Stimulated activated CD8-positive, alpha-beta memory T cell treated with anti-CD3 and anti-CD28 coated beads, Interleukin-7, amount 100 ng/mL, for 1 hour (primary cell): ENCODE measurements at places on chromosomes 5 and 9.

GRCh38 chr5:139904816-139905661 is 109.4 kb downstream of the PSD2 start:
- DNase-seq: no peak

- DNase-seq: no peak
These were observed 433.7 kb upstream of the ACO1 start for GRCh38 chr9:31950756-31951155.

- DNase-seq: no peak
These were observed 66.0 kb upstream of the ORM1 start for GRCh38 chr9:114256827-114257328.

GRCh38 chr5:31581498-31582099 is 49.5 kb downstream of the C5orf22 start:
- DNase-seq: no peak

DNA sequence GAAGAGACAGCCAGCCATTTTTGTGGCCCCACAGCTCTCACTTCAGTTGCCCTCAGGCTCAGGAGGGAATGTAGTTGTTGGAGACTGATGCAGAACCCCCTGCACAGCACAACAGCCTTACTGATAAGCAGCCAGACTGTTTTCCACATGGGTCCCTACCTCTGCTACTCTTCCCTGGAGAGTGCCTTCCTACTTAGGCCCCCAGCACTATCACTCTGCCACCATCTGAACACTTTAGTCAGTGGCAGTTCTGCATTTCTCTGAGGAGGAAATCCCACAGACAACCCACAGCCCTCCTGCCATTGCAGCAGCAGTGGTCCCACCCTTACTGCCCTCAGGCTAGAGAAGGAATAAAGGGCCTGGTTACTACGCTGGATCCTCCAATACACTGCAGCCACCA is 61.8 kb upstream of the PTPRD start:
- no peak for DNase-seq

GRCh38 chr5:91313757-91314673 is 69.1 kb downstream of the ARRDC3 start:
- peak; percentile 53 for DNase-seq

DNA sequence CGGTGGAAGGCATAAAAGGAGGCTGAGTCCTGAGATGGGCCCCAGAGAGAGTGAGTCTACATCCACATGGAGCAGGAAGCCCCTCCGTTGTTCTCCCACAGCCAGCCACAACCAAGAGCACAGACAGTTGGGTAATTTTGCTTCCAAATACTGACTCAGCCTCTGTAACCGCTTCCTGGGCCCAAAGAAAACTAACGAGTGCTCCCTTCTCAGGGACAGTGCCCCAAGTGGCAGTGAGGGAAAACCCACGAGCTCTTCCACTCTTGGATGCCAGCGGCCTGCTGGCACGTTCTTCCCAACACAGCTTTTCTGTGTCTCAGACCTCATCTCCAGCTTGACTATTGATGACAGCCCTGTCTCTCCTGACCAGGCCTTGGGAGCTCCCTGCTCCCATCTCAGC is 207.6 kb downstream of the FSTL4 start:
- DNase-seq: no peak

- DNase-seq: no peak
These were observed 293.6 kb downstream of the FER start for GRCh38 chr5:109041317-109041716.

GRCh38 chr5:132427281-132428146 is 58.0 kb downstream of the SLC22A5 start:
- no peak for DNase-seq

- DNase-seq: no peak
These were observed 35.3 kb upstream of the KCNV2 start for GRCh38 chr9:2681981-2682380.

DNA sequence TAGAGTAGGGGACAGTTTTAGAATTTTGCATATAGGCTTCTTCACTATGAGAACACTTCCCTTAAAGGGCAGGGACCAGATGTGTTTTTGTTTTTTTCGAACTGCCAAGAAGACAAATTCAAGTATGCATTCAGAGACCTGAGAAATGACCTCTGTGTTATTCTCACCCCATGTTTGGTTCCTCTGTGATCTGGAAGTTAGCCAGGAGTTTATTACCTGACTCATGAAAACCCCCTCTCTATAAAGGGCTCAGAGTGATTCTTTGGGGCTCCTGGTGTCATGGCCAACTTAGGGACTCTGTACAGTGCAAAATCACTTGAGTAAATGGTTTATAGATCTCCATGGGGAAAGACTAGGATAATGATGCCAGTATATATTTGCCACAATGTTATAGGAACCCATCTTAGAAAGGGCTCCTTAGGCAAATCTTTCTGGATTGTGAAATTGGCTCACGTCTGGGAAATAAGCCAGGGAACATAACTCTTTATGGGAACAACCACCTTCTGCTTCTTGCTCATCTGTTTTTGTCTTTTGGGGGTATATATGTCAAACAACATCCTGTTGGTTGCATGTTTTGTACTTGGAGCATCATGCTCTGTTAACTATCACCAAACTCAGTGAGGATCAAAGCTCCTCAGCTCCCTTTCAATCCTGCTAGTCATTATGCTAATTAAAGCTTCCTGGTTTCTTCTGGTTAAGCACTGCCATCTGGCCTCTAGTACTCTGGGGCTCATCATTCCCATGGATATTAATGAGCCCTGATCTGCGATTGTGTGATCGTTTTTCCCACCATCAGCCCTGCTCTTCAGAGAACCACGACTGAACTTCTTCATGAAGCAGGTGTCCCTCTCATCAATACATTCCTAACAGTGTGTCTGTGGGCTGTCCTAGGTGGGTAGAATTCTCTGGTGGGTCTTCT is 173.4 kb upstream of the CDH12 start:
- no peak for DNase-seq

- DNase-seq: no peak
These were observed 22.6 kb upstream of the BRINP1 start for GRCh38 chr9:119391878-119392277.

DNA sequence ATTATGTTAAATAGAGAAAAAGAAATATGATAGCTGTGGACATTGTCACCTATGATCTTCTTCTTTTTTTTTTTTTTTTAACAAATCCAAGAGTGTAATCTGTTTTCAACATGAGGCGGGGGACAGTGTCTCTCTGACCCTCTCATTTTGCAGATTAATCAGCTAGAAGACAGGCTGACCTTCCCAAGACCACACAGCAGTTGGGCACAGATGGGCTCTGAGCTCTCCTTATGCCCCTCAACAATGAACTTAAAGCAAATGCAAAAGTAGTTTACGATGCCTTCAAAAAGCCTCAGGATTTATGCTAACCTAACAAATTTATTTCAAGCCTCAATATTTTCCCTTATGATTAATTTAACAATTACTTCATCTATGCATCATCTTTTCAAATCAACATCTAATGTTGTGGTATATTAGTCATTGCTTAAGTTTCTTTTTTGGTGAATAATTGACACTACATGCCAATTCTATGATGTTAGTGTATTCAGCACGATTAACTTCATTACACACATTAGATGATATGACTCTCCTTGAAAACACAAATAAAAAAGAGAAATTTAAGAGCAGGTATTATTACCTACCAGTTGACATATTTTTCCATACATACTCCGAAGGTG is 7.4 kb downstream of the NFIL3 start:
- no peak for DNase-seq

- DNase-seq: no peak
These were observed 578.6 kb downstream of the ACTL7B start for GRCh38 chr9:108277216-108277615.

- no peak for DNase-seq
These were observed 751.7 kb downstream of the TLE1 start for GRCh38 chr9:80937645-80938044.

DNA sequence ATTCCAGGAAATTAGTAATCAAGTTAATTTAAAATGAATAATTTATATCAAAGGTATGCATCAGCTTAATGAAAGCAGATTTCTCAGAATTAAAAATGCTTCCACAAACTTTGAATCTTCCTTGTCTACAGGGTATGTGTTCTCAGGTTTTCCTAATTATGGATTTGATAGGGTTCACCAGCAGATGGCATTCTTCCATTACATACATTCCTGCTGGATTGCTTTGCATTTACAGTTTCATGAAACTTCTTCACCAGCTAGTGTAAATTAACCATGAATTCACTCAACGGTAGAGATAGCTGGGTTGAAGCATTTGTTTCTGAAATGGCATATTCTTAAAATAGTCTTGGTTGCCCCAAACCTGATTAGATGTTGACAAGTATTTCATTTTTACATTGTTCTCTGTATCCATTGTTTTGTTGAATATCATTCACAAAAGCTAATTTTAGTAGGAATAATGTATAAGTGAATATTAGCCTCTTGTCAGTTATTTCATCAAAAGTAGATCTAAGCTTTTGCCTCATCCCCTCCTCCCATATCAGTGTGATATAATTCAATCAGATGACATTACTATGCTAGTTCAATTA is 68.7 kb upstream of the WDR41 start:
- no peak for DNase-seq

- DNase-seq: no peak
These were observed 219.0 kb downstream of the AOPEP start for GRCh38 chr9:94945197-94946144.

DNA sequence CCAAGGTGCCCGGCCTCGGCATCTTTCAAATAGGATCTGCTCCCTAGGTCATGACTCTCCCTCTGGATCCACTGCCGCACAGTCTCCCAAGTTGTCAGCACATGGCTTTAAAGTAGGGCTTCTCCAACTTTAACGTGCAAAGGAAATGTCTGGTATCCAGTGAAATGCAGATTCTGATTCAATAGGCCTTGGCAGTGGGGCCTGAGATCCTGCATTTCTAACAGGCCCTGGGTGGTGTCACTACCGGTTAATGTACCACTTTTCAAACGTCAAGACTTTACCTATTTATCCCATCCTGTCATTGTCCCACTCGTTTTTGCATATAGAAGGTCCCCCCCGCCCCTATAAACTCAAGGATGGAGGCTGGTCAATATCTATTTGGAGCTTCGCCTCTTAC is 137.6 kb upstream of the ZNF618 start:
- DNase-seq: no peak

DNA sequence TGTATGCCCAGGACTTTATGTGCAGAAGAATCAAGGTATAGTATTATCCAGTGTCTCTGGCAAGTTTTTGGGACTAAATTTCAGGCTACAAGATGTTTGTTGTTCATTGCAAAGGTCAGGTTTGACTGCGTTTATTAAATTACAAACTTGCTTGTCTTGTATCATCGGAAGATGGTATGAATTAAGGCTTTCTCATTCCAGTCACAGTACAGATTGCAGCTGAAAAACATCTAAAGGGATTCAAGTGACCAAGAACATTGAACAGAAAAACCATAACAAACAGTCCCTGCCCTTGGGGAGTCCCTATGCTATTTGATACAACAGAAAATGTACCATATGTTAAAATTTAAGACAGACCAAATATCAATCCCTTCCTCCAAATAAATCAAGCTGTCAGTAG is 244.7 kb upstream of the TNC start:
- DNase-seq: no peak

GRCh38 chr9:94147776-94148175 is 63.5 kb downstream of the PTPDC1 start:
- no peak for DNase-seq

GRCh38 chr9:22210936-22211335 is 201.8 kb upstream of the CDKN2B start:
- DNase-seq: no peak
